ENCODE measurements at places on chromosomes 1 and 21.

GRCh38 chr1:58883037-58883887 lies 99.4 kb upstream of the JUN start:
- DNase-seq, result peak; percentile 89

GRCh38 chr1:183484254-183484653 lies 12.0 kb downstream of the SMG7 start:
- no peak for DNase-seq

GRCh38 chr1:233759665-233760064 lies 144.8 kb upstream of the SLC35F3 start:
- no peak for DNase-seq

GRCh38 chr1:157403203-157403602 lies 149.1 kb downstream of the FCRL5 start:
- DNase-seq, result no peak

DNA sequence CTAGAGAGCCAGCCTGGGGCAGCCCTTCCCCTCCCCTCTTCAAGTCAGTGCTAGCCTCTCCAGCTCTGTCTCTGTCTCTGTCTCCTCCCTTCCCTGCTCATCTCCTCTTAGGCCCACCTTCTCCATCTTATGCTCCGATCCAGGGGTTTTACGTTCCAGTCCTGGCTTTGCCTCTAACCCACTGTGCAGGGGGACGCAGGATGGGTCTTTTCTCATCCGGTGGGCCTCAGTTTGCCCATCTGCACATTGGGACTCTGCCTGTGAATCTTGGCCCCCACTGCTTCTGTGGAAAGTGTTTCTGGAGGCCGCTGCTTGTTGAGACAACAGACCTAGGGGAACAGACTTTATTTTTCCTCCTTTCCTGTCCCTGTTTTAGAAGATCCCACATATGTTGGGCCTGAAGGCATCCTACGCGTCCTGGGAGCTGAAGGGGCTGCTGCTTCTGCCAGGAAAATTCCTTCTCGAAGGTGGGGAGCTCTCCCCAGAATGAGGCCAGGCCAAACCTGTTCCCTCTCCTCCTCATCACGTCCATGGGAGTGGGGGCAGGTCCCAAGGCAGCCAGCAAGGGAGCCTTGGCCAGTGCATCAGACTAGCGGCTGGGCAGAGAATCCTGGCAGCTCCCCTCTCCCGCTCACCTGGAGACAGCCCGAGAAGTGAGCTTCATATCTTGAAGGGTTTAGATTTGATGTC lies 99.5 kb upstream of the CSF3R start:
- DNase-seq, result no peak

- DNase-seq, result no peak
These were observed 16.0 kb downstream of the NPHP4 start for GRCh38 chr1:5976231-5976630.

DNA sequence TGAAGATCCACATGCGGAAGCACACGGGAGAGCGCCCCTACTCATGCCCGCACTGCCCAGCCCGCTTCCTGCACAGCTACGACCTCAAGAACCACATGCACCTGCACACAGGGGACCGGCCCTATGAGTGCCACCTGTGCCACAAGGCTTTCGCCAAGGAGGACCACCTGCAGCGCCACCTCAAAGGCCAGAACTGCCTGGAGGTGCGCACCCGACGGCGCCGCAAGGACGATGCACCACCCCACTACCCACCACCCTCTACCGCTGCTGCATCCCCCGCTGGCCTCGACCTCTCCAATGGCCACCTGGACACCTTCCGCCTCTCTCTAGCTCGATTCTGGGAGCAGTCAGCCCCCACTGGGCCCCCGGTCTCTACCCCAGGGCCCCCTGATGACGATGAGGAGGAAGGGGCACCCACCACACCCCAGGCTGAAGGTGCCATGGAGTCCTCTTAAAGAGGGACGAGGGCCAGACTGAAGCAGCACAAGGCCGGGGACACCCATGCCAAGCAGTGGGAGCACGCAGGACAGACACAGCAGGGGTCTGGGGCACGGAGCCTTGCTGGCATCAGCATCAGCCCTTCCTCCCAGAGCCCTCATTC lies 13.7 kb downstream of the ZBTB7B start:
- DNase-seq, result no peak

DNA sequence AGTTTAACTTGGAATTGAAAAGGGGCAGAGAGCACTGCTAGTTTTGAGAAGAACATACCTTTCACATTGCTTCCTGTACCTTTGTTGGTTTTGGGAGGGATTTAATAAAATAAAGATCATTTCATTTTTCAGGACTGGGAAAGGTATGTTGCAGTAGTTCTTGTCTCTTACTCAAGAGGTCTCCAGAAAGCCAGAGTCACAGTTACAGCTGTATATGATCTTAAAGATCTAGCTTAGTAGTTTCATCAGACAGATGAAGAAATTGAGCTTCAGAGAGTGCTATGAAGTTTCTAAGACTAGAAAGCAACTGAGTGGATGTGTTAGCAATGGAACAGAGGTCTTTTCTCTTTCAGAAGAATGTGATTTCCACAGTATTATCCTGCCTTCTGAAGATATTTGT lies 1.0 kb downstream of the OR10K2 start:
- DNase-seq, result no peak

DNA sequence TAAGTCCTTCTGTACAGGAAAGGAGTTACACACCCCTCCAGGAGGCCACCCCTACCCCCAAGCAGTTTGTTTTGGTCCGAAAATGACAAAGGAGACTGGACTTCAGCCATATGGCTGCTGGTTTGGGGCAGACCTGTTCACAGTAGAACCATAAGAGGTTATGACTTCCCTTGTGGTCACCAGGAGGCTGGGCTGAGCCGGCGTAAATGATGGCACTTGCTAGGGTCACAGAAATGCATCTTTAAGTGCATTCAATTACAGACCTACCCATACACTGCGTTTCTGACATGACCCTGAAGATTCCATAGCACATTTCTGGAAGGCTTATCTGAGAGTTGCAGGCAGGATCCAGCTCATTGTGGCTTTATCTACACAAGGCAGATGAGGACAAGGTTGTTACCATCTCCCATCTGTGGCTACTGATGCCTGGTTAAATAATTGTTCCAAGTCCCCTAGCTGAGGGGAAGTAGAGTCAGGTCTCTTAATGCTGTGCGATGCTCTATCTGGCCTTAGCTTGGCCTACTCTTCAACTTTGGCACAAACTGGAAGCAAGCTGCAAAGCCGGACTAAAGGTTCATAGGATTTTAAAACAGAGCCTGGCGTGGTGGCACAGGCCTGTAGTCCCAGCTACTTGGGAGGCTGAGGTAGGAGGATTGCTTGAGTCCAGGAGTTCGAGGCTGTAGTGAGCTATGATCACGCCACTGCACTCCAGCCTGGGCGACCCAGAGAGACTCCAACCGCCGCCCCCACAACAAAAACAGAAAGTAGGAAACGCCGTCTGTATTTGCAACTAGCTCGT lies 1.7 kb upstream of the TRIM67 start:
- DNase-seq, result no peak

DNA sequence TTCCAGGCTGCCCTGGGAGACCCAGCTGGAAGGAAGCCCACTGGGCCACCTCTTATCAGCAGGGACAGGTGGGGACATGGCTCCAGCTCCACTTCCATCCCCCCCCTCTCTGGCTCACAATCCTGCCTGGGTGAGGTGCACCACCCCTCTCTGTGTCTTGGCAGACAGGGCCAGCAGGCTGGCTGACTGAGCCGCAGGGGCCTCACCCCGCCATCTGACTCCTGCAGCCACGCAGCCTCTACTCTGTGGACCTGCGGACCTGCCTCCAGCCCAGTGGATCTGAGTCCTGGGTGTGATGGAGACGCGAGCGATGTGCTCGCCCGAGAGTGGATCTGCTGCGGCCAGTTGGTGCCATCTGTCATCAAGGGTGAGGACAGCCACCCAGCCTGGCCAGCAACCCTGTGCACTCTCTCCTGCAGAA lies 30.1 kb downstream of the RCC2 start:
- DNase-seq, result no peak

- DNase-seq, result no peak
These were observed 7.3 kb downstream of the GLMN start for GRCh38 chr1:92291372-92291999.

DNA sequence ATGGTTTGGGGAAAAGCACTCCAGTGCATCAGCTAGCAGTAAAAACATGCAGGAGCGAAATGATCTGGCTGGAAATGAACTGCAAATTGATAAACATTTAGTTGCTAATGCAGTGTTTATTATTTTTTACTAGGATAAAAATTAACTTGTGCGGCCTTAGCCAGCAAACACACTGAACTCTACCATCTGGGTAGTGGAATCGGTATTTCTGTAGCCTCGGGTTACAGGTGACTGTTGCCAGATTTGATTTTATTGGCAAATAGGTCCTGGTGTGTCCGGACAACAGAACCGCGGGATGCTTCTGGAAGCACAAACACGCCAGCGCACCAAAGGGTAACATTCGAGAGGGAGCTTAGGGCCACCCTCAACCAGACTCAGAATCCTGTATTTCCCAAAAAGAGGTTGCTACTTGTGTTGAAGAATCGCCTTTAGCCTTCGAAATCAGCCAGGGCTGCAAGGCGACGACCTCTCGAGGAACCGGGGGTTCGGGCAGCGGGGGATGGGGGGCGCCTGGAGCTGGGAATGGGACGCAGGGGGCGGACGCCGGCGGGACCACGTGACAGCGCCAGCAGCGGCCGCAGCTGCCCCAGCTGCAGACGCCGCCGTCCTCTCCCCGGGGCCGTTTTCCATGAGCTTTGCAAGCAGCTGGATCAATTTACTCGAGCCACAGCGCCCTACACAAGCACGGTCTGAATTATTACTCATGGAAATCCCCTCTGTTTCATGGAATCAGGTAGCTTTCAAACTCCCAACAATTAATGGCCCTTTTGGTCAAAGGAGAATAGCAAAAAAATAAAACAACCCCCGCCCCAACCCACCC lies 158.8 kb downstream of the TOMM20 start:
- DNase-seq, result no peak

DNA sequence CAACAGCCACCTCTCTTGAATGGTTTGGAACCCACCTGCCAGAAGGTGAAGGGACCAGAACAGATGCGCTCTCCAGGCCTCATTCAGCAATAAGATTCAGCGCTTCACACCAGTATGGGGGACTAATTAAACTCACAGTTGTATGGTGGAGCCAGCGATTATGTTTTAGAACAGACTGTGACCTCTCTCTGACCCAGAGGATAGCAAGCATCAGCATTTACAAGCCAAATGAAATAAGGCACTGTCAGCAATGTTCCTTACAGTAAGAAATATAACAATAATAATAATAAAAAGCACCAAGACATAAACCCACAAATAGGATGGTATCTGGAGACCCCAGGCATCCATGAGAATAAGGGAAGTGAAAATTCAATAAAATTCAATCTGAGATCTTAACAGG lies 6.9 kb upstream of the CDC42BPA start:
- no peak for DNase-seq

DNA sequence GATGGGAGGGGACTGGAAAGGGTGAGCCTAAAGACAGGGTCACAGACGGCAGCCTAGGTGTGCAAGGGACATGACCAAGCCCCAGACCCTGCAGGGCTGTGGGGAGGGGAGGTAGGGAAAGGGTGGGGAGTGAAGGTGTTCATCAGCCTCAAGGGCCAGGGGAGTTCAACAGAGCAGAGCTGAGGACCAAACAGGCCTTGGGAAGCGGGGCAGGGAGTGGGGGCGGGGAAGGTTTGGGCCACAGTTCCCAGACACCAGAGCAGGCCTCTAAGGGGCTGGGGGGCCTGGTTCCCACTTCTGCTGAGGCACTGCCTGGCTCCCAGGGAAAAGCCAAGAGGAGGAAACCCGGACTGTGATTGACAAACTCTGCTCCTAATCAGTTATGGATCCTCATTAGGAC lies 456.3 kb downstream of the MATN1 start:
- no peak for DNase-seq

GRCh38 chr1:152577168-152577567 lies 3.1 kb downstream of the LCE3D start:
- DNase-seq, result no peak

GRCh38 chr1:118659646-118660045 lies 328.5 kb downstream of the TBX15 start:
- DNase-seq, result no peak

DNA sequence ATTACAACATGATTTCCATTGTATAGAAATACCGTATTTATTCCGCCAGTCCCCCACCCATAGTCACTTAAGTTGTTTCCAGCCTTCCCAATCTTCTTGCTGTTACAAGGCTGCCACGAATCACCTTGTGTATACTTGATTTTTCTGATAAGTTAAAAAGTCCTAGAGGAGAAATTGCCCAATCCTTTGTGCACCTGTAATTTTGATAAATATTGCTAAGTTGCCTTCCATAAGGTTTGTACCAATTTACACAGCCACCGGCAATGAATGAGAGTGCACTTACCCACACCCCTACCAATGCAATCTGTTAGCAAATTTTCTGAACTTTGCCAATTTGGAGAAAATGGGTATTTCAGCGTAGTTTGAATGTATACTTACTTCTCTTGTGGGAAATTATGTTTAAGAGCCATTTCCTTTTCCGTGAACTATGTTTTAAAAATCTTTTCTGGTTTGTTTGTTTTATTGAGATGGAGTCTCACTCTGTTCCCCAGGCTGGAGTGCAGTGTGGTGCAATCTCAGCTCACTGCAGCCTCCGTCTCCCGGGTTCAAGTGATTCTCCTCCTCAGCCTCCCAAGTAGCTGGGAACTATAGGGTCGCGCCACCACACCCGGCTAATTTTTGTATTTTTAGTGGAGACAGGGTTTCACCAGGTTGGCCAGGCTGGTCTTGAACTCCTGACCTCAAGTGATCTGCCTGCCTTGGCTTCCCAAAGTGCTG lies 87.4 kb downstream of the DHRS3 start:
- DNase-seq, result no peak

DNA sequence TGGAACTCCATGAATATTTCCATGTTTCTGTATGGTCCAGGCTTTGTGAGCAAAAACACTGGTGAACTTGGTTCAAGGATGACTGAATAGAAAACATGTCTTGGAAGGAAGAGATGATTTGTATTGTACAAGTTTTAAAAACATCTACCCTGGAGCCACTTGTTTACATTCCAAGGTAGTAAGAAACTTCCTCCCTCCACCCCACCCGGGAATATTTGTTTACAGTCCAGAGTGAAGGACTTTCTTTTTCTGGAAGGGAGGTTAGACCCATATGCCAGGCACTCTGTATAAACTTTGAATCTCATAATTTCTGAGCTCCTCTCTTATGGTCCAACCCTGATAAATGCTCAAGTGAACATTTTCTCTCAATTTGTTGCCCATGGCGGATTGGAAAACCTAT lies 323.3 kb upstream of the LYPLAL1 start:
- no peak for DNase-seq

DNA sequence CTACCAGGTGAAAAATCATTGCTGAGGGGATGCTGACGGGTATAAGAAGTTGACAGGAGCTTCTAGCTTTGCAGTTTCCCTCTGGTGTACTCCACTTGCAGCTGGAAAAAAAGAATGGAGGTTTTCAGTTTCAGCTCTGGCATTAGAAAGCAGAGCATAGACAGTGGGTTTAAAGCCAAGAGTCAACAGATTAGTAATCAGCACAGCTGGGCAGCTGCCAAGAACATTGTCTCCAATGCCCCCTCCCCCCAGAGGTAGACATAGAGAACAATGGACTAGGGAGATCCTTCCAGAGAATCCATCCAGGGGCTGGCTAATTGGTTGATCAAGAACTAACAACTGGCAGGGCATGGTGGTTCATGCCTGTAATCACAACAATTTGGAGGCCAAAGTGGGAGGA lies 10.1 kb upstream of the ZBTB8B start:
- DNase-seq, result no peak
